ENCODE measurements at places on chromosomes 5 and 9.
A peak's percentile ranks its signal among the peaks of the same experiment; 100 is the strongest.

- no peak for DNase-seq
These were observed 13.7 kb upstream of the ARAP3 start for GRCh38 chr5:141695627-141696215.

DNA sequence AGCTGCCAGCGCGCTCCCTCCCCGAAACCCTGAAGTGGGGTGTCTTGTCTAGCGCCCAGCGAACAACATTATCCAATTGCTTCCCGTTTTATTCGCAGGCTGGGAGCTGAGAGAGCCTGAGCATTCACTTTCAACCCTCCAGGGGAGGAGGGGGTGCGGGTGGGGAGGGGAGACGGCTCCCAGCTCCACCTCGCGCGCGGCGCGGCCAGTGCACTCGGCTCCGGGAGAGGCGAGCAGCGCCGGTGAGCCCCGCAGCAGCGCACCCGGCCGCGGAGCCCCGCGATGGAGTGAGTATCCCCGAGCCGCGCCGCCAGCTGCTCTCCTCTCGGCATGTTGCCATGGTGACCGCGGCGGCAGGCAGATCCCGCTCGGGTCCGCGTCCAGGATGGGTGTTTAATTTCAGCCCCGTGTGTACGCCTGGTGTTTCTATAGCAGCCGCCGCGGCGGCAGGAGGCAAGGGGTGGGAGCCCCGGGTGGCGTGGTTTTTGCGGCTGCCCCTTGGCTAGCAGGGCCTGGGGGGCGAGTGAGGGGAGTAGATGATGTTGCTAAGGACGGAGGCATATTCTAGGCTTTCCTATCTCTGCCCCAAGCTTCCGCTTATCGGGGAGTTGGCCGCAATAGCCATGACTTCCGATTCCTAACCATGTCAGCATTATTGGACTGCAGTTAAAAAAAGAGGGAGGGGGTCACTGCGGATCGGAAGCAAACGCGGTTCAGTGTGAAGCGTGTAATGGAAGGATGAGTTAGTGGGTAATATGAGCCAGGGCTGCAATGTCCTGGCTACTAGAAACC, 139.2 kb upstream of the PALM2AKAP2 start:
- DNase-seq, result peak; percentile 90

DNA sequence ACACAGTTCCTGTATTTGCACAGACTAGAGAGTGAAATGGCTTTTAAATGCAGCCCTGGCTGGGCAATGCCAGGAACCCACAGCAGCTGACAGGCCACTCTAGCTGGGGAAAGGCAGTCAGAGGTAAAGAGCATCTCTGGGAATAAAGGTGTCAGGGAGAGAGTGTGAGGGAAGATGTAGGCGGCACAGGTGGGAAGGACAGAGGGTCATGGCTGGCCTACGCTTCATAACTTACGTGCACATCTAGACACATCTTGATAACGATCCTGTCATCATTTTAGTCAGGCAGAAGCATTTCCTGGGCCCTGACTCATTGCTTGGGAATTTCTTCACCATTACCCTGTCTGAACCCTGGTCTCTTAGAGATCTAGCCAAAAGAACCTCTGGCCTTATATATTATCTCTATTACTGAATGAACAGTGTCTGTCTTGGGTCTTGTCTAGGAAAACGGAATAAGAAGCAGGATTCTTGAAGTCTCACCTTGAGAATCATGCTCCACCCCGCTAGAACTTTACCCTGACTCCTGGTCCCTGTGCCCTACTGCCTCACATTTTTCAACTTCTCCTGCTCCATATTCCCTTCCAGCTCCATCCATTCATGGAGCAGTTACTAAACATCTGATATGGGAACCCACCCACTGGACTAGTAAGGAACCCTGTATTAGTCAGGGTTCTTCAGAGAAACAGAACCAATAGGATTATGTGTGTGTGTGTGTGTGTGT, 106.4 kb upstream of the ELL2 start:
- DNase-seq, result no peak

- DNase-seq, result no peak
These were observed 158.3 kb upstream of the PITX1 start for GRCh38 chr5:135192351-135192750.

- DNase-seq, result no peak
These were observed 36.3 kb downstream of the UBQLN1 start for GRCh38 chr9:83671451-83671850.

DNA sequence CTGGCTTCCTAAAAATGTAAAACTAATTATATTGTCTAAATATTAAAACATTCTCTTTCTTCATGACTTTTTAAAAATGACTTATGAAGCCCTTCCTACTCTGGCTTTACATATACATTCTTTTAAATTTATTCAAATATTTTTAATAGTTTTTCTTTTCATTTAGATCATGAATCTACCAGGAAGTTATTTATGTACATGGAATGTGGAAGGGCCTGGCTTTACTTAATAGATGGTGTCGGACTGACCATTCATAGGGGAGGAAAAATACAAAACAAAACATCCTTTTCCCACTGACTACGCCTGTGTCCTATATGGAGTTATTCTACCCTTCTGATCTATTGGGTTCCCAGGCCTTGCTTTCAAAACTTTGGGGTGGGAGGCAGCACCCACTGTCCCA, 129.8 kb downstream of the MACROH2A1 start:
- no peak for DNase-seq

GRCh38 chr9:107246259-107247254, 36.5 kb upstream of the RAD23B start:
- DNase-seq, result peak; percentile 15

DNA sequence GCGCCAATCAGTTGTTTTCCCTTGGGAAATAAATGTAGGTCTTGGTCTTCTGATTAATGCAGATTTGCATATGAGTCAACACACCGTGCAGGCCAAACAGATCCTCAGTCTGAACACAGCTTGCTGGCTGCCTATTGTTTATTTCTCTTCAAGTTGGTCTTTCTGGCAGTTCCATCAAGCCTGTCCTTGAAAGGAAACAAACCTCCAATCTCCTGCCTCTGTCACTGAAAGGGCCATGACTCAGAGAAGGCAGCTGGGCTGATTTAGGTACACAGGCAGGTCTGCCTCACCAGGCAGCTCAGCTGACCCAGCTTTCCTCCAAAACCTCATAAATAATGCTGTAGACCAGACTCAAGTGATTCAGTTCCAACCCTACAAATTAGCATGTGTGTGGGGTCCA, 175.9 kb downstream of the MAN2A1 start:
- DNase-seq, result no peak

GRCh38 chr9:78542491-78543181, 245.7 kb downstream of the PSAT1 start:
- peak; percentile 12 for DNase-seq

GRCh38 chr5:175596761-175597189, 61.1 kb upstream of the HRH2 start:
- DNase-seq, result no peak

GRCh38 chr9:107883496-107884124, 394.0 kb upstream of the KLF4 start:
- no peak for DNase-seq

- no peak for DNase-seq
These were observed 86.9 kb downstream of the NR6A1 start for GRCh38 chr9:124684169-124684568.

GRCh38 chr9:31248156-31248555, 1136.3 kb upstream of the ACO1 start:
- no peak for DNase-seq

DNA sequence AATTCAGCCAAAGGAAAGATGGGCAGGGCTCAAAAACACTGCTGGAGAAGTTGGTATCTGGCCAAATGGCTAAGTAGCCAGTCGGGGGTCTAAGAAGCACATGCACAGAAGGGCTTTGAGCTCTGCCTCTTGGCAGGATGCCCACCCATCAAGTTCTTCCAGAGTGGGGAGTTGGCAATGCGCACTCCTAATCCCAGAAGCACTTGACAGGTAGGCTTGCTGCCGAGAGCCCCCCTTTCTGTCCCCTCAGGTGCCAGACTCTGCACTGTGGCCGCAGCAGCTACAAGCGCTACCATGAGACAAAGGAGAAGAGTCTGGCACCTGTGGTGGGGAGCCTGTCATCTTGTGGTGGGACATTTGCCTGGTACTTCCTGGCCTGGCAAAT, 252.9 kb upstream of the SLC24A2 start:
- no peak for DNase-seq

- DNase-seq, result no peak
These were observed 75.6 kb upstream of the RNU6ATAC start for GRCh38 chr9:134239939-134240338.

DNA sequence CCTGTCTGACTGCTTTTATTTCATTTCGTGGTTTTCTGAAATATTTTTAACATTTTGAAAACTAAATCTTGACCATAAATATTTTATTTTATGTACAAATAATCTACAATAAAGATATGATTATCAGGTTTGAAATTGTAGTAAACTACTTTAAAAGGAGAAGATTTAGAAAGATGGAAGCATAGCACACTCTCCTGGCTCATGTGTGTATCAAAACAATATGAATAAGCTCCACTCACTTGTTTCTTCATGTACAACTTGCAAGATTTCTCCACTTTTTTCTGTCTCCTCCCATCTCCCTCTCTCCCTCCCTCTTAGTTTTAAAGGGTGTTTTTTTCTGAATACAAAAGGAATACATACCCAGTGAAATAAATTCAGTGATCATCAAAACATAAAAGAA, 15.4 kb upstream of the VPS13A start:
- DNase-seq, result no peak

DNA sequence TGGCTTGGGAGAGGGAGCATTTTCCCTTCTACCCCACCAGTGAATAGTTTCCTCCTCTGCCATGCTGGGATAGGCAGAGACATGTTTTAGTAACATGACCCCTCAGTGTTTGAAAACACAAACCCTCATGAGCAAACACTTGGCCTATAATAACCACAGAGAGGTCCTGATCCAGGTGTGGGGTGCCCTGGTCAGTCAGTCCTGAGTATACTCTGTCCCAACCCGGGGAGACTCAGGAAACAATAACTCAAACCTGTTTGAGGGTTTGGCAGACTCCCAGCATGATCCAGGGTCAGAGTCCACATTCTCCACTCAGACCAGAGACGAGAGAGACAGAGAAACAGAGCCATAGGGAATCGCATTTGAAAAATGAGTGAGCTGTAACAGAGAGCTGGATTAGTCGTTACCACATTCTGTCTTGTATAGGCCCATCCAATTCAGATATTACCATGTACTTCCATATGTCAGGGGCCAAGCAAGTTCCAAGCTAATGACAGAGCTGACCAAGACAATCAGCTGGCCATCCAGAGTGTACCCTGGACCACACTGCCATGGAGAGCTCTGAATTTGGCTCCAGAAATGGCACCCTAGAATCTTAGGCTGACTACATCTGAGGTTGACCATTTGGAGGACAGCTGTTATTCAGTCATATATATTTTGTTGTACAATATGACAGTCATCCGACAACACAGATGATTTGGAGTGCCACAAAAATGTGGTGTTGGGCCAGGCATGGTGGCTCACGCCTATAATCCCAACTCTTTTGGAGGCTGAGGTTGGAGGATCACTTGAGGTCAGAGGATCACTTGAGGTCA, 4.2 kb upstream of the CA9 start:
- no peak for DNase-seq

GRCh38 chr5:116137544-116138378, 52.9 kb downstream of the COMMD10 start:
- peak; percentile 19 for DNase-seq

GRCh38 chr5:72796001-72796400, 20.5 kb upstream of the TNPO1 start:
- DNase-seq, result no peak

DNA sequence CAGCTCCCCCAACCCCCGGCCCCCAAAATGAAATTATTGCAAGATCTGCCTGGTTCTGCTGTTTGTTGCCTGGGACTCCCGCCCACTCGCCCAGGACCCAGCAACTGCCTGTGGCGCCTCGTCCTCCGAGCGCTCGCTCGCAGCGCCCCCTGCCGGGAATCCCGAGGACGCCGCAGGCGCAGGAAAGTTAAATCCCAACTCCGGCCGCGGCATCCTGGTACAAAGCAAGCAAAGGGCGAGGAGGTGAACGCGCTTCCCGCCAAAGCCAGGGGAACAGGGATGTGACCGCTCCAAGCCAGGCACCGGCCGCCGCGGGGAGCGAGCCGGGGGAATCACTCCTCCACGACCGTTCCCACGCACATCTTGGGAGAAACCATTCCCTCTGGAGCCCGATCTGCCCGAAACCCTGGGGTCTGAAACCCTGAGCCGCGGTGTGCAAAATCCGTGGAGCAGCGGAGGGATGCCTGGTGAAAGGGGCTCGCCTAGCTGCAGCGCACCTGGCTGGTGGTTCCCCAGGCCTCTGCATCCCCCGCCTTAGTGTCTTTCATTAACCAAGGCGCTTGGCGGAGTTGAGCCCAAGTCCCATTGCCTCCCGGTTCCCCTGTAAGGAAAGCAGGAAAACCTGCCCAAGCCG, 1.3 kb downstream of the SEMA5A start:
- peak; percentile 96 for DNase-seq

GRCh38 chr9:38414040-38414723, 10.1 kb downstream of the IGFBPL1 start:
- no peak for DNase-seq

- DNase-seq, result no peak
These were observed 88.8 kb downstream of the BOD1 start for GRCh38 chr5:173527671-173528070.

- DNase-seq, result no peak
These were observed 41.3 kb downstream of the CFAP77 start for GRCh38 chr9:132451276-132451675.

DNA sequence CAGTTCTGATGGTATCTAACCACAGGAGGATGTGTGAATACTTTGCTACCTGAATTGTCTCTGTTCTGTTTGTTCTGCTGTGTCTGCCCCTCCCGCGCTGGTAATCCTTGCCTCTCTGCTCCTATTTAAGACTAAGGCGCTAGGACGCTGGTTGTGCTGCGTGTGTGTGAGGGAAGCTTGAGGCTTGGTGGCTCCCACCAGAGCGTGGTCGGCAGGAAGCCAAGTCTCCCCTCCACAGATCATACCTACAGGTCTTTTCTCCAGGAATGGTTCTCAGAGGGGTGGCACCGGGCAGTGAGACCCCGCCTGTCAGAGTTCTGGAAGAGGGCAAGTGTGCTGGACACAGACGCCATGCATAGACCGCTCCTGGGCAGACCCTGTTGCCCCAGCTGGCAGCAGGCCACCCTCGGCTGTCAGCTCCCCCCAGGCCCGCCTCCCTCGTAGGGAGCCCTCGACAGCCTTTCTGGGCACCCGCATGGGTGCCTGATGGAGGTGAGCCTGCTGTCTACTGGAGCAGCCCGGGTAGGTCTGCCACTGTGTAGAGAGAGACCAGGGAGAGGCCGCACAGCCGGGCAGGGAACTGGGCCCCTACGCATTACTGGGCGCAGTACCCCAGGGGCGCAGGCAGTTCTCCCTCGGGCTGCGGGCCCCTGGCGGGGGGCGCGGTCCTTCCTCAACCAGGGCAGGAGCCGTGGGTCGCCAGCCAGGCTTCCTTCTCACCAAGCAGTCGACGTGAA, 53.4 kb upstream of the ROR2 start:
- no peak for DNase-seq

Measured in nephron progenitor cell (in vitro differentiated cells).